Activated naive CD4-positive, alpha-beta T cell treated with anti-CD3 and anti-CD28 coated beads for 36 hours (primary cell): ENCODE measurements at places on chromosomes 11 and 22.

DNA sequence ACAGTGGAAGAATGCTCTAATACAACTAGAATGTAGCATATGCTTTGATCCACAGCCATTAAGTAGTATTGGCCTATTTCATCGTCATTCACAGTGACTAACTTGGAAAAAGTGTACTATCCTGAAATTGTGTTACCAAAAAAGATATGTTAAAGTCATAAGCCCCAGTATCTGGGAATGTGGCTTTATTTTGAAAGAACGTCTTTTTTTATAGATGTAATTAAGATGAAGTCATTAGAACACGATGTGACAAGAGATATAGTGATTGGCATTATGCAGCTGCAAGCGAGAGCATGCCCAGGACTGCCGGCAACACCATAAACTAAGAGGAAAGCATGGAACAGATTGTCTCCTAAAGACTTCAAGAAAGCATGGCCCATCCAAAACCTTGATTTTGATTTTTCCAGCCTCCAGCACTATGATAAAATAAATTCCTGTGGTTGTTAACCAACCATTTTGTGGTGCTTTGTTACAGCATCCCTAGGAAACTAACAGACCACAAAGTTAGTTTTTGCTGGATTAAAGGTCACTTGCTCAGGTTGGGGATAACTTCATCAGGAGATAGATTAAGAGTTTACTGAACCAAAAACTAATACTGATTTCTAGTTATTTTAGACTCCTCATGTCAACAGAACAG lies 870.6 kb upstream of the LRRC4C start:
- no peak for DNase-seq

DNA sequence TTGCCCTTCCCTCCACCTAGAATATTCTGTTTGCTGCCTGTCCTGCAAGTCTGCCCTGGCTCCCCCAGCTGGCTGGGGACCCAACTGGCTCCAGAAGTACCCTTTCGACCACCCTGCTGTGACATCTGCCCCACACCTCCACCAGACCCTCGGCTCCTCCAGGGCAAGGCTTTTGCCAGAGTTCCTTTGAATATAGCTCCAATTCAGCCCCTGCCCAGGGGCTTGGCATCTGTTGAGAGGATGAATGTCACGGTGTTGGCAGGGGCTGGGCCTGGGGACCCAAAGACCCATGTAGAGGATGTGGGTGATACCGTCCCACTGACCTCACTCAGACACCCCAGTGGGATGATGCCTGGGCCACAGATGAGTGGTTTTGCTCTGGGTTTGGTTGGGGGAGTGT lies 4.0 kb downstream of the NLRP6 start:
- DNase-seq = peak; percentile 4

- no peak for DNase-seq
These were observed 108.4 kb downstream of the SHANK2 start for GRCh38 chr11:71144010-71144409.

GRCh38 chr11:2834503-2835273 lies 50.9 kb downstream of the CDKN1C start:
- DNase-seq = no peak

- no peak for DNase-seq
These were observed 744 bp downstream of the PACSIN3 start for GRCh38 chr11:47185305-47186075.

- DNase-seq = no peak
These were observed 10.9 kb downstream of the SLC25A17 start for GRCh38 chr22:40808018-40808841.

- DNase-seq = no peak
These were observed 110.8 kb downstream of the MORC2 start for GRCh38 chr22:30857791-30858190.

DNA sequence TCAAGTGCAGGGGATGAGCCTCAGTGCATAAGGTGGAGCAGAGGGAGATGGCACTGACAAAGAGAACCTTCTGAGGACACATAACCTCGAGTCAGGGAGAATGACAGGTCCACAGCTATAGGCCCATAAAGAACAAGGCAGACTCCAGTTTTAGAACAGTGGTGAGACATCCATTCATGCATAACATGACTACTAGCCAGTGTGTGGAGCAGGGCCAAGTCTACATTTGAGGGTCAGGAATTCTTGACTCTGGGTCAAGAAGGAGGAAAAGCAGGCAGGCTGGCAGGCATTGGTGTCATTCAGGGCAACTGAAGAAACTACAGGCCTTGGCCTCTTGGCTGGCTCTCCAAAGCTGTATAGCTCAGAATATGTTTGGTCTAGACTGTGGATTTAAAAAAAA lies 54.9 kb downstream of the MTNR1B start:
- no peak for DNase-seq

DNA sequence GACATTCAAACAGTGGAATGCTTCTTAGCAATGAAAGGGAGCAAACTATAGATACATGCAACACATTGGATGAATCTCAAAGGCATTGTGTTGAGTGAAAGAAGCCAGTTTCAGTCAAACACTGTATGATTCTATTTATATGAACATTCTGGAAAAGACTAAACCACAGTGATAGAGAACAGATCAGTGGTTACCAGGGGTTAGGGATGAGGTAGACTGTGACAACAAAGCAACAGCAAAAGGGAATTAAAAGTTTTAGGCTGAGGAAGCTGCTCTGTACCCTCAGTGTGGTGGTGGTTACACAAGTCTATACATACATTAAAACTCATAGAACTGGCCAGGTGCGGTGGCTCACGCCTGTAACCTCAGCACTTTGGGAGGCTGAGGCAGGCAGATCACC lies 23.0 kb downstream of the FDX1 start:
- DNase-seq = no peak

DNA sequence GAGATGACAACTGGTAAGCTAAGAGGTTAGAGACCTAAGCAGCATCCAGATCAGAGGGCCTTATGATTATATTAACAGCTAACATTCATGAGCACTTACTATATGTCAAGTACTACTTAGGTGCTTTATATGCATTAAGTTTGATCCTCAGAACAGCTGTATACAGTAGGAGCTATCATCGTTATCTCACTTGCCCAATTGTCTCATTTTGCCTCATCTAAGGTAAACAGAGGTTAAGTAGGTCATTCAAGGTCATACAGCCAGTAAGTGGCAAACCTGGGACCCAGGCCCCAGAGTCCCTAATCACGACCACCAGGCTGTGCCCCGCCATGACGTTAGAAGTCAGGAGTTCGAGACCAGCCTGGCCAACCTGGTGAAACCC lies 4.6 kb upstream of the POLR3H start:
- DNase-seq = no peak

GRCh38 chr22:44661070-44661469 lies 40.9 kb upstream of the PRR5 start:
- no peak for DNase-seq

GRCh38 chr11:19474954-19475721 lies 234.4 kb upstream of the E2F8 start:
- no peak for DNase-seq

GRCh38 chr11:14081581-14082231 lies 119.2 kb downstream of the SPON1 start:
- no peak for DNase-seq

- DNase-seq = peak; percentile 41
These were observed 10.2 kb upstream of the ALG8 start for GRCh38 chr11:78149646-78150045.

GRCh38 chr11:1880746-1881441 lies 10.8 kb downstream of the PRR33 start:
- no peak for DNase-seq

- DNase-seq = no peak
These were observed 345.6 kb upstream of the B3GAT1 start for GRCh38 chr11:134757633-134758032.

- DNase-seq = no peak
These were observed 44.3 kb downstream of the OR4D9 start for GRCh38 chr11:59555601-59556114.

- no peak for DNase-seq
These were observed 349.8 kb upstream of the PITPNB start for GRCh38 chr22:28268850-28269249.

DNA sequence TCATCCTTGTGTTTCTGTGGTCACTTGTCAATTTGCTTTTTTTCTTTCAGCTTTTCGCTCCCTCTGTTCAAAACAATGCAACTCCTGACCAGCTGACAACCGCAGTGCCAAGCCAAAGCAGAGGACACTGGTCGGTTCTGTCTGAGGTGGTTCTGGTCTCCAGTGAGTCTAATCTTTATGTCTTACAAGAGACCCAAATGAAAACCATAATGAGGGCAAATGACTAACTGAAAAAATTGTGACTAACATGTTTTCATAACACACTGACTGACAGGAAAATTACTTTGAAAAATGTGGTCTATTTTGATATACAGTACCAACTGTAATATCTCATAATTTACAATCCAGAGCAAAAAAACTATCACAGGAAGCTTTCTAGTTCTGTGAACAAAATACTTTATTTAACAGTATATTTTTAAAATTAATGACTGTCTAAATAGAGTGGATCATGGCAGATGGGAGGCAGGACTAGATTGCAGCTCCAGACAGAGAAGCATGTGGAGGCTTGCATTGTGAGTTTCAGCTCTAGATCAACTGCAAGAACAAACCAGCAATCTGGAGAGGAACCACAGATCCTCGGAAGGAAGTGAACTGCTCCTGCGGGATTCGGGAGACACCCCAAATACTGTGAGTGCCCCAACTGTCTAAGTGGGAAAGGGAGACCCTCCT lies 311.8 kb downstream of the SBF2 start:
- DNase-seq = no peak

DNA sequence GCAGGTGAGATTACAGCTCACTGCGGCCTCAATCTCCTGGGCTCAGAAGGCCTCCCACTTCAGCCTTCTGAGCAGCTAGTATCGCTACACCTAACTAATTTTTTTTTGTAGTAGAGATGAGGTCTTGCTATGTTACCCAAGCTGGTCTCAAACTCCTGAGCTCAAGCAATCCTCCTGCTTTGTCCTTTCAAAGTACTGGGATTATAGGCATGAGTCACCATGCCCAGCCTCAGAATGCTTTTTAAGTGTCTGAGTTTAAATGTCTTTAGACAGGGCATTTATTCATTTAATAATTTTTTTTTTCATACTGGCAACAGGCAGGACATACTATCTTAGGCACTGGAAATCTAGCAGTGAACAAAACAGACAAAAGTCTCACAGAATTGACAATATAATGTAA lies 27.7 kb downstream of the LRP4 start:
- DNase-seq = no peak

- no peak for DNase-seq
These were observed 18.7 kb upstream of the MUC6 start for GRCh38 chr11:1055109-1055703.

DNA sequence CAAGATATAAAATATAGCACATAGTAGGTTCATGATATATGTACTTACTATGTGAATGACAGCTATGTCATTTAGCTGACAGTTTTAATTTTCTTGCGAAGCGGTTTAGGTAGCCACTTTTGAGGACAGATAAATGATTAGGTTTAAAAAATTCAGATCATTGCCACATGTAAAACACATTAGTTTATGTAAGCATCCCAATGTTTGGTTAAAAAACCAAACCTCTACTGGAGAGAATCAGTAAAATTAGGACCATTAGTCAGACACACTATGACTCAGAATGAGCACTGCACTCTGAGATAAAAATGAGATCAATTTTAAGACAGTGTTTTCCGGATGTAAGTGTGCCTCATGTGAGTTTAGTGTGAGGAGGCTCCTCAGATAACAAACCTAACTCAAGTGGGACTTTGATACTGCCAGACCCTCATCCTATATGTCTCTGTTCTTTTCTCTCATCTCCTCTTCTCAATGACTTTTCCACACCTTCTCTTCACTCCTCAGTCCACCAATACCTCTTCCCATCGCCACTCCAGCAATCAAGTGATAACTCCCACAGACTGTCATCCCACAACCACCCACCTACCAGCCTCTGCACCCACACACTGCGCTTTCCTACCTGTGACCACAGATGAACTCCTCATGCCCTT lies 6.8 kb upstream of the OR2AT4 start:
- no peak for DNase-seq

GRCh38 chr11:112355726-112356125 lies 95.1 kb upstream of the PLET1 start:
- peak; percentile 24 for DNase-seq

- no peak for DNase-seq
These were observed 142.7 kb upstream of the CTSC start for GRCh38 chr11:88480223-88480622.

GRCh38 chr22:46036558-46037408 lies 59.8 kb upstream of the WNT7B start:
- peak; percentile 69 for DNase-seq

DNA sequence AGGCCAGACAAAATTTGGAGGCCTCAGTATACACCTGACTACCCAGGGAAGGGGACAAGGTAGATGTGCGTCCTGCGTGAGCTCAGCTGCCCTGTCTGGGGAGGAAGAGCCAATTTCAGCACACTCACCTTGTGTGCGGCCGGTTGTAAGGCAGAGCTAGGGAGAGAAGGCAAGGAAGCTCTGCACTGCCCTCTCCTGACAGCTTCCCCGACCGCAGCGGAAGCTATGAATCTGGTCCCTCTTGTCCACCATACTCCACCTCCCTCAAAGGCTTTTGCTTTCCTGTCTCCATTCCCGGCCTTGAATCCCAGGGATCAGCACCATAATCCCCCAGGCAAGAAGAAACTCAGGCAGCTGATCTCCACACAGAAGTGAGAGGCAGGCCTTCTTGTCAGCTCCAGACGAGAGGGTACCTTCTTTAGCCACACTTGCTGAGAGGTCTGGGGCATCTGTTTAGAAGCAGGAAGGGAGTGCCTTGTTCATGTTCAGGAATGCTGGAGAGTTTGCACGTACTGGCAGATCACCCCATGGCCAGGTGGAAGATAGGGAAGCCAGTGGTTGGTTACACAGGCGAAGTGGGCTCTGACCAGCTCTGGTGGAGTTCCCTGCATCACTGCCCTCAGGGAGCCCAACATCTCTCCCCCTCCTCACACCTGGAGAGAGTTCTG lies 62.5 kb downstream of the FEZ1 start:
- peak; percentile 46 for DNase-seq

GRCh38 chr22:19644314-19645223 lies 69.7 kb upstream of the SEPTIN5 start:
- no peak for DNase-seq

DNA sequence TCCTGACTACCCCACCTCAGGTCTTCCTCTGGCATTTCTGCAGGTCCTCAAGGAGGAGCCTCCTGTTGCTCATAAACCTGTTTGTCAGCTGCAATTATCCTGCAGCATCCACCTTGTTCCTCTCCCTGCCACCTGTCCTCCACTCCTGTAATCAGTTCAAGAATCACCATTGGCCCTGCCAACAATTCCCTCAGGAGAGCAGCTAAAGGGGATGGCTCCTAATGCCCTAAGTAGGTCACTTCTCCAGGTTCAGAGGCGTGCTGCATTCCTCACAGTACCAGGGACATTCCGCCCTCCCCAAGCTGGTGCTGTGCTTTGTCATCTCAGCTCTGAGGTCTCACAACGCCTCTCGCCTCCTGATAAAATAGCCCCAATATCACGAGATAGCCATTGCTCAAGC lies 2.1 kb downstream of the CLDN25 start:
- DNase-seq = no peak

GRCh38 chr11:44561964-44562734 lies 3.3 kb upstream of the CD82 start:
- DNase-seq = no peak

DNA sequence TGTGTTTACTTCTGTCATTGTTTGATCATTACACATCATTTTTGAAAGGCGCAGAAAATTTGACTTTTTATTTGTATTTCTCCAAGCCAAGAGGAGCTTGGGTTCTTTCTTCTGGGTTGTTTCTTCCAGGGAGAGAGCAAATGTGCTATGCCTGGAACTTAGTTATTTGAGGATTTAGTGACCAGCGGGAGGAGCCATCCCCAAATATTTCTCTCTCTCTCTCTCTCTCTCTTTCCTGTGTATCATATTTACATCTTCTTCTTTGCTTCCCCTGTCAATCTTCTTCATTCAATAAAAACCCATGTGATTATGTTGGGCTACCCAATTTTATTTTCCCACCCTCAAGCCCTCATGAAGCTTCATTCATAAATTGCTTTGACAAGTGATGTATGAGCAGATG lies 534.5 kb downstream of the LRRC4C start:
- no peak for DNase-seq
